ENCODE measurements at places on chromosomes 5 and 9.

DNA sequence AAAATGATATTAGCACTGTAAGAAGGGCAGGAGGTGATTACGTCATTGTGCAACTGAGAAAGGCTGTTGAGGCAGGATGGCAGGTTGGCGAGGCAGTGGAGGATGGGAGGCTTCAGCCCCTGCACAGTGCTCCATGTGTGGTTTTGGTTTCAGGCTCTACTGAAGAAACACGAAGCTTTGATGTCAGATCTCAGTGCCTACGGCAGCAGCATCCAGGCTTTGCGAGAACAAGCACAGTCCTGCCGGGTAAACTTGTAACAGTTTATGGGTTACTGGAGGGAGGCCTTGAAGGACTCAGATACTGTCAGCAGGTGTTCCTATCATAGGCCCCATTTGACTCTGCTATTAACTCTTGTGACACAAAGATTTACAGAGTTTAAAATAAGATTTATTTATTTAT is 35.1 kb downstream of the SPTAN1 start:
- DNase-seq = no peak

GRCh38 chr9:130159057-130159456 is 13.1 kb upstream of the NCS1 start:
- no peak for DNase-seq

- no peak for DNase-seq
These were observed 4.0 kb downstream of the ISL1 start for GRCh38 chr5:51386916-51387883.

GRCh38 chr5:166377756-166378155 is 1913.7 kb upstream of the WWC1 start:
- no peak for DNase-seq

DNA sequence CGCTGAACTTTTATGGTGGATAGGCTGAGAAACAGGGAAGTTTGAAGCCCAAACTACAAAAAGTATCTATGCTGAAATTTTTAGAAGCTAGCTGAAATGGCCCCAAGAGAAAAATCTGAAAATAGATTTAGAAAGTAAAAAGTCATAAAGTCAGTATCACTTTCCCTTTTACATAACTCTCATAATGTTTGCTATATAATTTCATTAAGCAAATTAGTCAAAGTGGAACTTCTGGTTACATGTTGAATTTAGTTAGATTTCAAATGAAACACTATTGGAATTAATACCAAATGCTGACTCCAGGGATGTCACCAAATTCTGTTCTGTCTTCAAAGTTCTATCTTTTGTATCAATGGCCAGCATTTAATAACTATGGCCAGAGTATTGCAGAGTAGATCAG is 126.9 kb downstream of the TTC39B start:
- no peak for DNase-seq

DNA sequence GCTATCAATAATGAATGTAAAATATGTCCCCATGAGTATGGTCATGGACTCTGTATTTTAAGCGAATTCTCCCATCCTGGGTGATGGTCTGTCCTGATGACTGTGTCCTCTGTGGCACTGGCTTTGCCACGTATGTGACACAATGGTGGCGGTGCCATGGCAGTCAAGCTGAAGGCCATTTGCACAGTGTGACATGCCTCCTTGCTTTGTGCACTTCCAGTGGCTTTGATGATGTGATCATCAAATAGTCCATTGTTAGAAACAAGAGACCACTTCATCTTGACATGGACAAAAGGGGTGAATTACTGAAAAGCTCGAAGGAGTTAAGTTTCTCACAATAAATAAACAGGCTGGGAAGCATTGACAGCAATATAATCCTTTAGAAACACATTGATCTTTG is 31.0 kb upstream of the PRRC1 start:
- no peak for DNase-seq

- no peak for DNase-seq
These were observed 32.0 kb downstream of the HAVCR1 start for GRCh38 chr5:157026789-157027424.

GRCh38 chr9:97773723-97774122 is 76.6 kb upstream of the XPA start:
- peak; percentile 37 for DNase-seq

- no peak for DNase-seq
These were observed 76.1 kb downstream of the NSUN2 start for GRCh38 chr5:6556802-6557102.

- no peak for DNase-seq
These were observed 30.4 kb upstream of the TESK1 start for GRCh38 chr9:35574578-35575122.

DNA sequence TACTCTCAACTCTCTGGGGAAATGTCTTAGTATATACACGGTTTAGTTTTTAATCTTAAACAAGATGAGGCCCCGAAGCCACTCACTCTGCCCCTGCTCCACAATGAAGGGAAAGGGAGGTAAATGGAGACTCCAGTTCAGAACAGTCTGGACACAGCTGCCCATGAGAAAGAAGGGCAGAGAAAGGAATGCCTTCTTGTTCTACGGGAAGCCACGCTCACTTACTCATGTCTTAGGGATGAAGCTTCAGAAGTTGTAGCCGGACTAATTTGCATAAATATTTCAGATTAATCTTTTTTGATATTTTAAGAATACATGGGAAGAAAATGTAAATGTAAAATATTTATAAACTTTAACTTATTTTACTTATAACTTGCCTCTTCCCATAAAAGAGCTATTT is 94.0 kb downstream of the COL23A1 start:
- no peak for DNase-seq

- DNase-seq = no peak
These were observed 50.2 kb upstream of the DNAH5 start for GRCh38 chr5:13994621-13995253.

GRCh38 chr5:149005077-149005892 is 57.6 kb downstream of the SH3TC2 start:
- no peak for DNase-seq

GRCh38 chr5:57036761-57037160 is 84.8 kb upstream of the MIER3 start:
- no peak for DNase-seq

DNA sequence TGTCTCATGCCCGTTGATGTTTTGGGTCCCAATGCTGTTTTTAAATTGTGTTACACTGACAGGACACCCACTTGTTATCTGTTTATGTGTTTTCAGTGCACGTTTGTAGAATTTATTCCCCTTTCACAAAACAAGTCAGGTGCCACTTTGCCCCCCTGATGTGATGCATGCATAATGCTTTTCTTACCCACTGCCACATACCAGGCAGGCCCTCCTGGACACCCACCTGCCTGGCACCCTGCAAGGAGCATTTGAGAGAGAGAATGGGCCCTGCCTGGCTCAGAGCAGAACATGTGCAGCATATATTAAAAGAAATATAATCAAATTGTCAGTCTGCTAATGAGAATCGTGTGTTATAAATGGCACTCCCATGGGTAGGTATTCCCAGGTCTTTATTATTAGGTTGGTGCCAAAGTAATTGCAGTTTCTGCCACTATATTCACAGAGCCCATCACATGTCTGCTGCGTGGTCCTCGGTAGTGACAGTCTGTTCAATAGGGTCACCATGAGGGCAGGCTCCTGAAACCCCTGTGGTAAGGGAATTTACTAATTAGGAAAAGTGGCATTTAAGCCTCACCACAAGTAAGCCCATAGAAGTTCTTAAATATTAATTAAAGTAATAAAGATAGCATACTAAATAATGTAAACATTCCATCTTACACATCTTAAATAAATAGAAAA is 52.2 kb upstream of the CKMT2 start:
- no peak for DNase-seq

GRCh38 chr9:69258551-69258950 is 66.5 kb upstream of the ENTREP1 start:
- no peak for DNase-seq

GRCh38 chr5:178336889-178337288 is 104.3 kb upstream of the PHYKPL start:
- DNase-seq = no peak

DNA sequence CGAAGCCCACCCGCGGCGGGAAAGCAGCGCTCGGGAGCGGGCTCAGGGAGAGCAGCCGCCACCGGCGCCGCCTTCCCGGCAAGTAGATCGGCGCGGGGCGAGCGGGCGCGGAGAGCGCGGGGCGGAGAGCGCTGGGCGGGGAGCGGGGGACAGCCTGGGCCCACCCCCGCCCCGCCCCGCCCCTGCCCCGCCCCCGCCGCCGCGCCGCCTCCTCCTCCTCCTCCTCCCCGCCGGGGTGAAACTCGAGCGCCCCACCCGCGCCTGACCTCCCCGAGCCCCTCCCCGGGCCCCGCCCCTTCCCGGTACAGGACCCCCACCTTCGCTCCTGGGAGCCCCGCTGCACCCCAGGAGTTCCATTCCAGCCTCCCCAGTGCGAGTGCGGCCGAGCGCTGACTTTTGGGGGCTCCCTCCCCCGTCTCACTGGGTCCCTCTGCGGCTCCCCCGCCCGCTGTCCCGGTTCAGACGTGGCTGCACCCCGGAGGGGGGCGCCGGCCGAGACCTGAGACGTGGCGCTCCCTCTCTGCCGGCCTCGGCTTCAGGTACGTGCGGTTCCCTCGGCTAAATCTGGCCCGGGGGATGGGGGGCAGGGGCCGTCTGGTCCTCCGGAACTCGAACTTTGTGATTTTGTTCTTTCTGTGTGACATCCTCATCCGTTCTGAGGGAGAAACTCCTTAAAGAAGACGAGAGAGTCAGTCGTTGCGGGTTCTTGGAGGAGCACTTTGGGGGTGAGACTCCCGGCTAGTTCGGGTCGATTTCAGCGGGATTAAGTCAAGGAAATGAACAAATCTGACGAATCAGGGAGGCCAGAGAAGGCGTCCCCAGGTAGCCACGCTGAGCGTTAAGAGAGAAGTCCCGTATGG is at the start of gene SEMA5A:
TSS of gene SEMA5A (minus strand) at position 84 of the 860 bp plus-strand sequence. CDS start 166,129 bp downstream, outside the sequence.
- peak; percentile 7 for DNase-seq

- DNase-seq = no peak
These were observed 626.2 kb downstream of the TLR4 start for GRCh38 chr9:118330191-118330986.

DNA sequence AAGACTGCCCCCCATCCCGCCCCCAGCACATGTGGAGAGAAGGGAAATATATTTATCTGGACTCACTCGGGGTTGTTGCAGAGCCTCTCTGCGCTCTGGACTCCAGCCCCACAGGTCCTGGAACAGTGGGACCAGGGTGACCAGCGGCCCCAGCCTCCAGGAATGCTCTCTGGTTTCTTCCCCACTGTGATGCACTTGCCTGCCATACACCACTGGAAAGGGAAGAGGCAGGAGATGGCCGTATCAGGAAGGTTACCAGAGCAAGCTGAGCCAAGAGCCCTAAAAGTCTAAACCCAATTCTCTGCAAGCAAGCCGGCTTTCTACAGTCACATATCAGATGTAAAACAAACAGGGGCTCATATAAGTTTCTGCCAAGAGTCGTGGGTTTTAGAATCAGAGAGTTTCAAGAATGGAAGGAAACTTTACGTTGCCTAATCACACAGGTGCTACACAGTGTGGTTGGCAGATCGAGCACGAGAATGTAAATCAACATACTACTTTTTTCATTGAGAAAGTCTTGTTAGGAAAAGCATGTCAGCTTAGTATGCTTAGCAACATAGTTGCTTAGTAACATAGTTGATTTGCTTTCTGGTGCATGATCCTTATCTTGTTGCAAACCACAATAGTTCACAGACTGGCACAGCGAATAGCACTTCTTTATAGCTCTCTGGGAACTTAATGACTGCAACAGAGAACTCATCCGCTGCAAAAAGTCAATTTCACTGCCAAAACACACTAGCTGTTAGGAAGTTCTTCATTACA is 201.2 kb downstream of the TARS1 start:
- no peak for DNase-seq

All from erythroblast (primary cell).